ENCODE measurements at places on chromosomes 13 and 19.

DNA sequence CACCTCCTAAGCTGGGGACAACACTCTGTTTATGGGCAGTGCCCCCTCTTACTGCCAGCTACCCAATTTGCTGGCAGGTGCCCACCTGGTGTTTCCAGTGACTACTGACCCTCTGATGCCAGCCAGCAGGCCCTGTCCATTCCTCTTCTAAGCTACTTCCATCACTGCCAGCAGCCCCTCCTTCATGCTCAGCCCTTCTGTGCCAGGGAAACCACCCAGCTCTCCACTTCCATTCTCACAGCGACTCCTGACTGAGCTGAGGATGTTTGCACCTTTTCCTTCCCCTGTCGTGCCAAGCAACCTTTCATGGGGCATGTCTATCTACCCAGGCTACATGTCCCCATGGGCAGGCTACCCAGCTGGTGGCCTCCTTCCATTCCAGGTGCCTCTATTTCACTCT is 24.0 kb upstream of the ZNF492 start:
- no peak for DNase-seq

- DNase-seq = peak; percentile 18
Measured at GRCh38 chr13:48402325-48402932, 10.5 kb downstream of the LPAR6 start.

- DNase-seq = no peak
Measured at GRCh38 chr13:70310396-70311119, 202.3 kb upstream of the KLHL1 start.

DNA sequence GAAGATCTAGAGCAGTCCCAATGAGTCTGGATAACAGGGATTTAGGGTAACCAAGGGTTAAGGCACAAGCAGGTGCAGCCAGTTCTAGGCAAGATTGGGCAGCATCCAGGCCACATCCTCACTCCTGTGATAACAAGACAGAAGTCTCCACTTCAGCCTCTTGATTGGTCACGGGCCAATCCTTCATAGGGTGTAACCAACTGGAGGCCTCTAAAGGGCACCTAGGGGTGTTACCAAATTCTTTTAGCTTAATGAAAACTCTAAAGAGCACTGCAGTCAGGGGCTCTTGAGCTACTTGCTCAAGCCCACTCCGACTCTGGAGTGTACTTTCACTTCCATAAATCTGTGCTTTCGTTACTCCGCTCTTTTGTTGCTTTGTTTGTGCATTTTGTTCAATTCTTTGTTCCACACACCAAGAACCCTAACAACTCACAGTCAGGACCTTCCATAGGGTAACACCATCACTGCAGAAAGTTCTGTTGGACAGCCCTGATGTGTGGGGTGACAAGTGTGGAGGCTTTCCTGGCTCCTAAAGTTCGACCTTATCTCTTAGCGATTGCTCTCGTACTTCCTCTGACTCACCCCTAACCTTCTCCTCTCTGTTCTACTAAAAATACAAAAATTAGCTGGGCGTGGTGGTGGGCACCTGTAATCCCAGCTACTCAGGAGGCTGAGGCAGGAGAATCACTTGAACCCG is 36.1 kb downstream of the ZSWIM9 start:
- DNase-seq = no peak

DNA sequence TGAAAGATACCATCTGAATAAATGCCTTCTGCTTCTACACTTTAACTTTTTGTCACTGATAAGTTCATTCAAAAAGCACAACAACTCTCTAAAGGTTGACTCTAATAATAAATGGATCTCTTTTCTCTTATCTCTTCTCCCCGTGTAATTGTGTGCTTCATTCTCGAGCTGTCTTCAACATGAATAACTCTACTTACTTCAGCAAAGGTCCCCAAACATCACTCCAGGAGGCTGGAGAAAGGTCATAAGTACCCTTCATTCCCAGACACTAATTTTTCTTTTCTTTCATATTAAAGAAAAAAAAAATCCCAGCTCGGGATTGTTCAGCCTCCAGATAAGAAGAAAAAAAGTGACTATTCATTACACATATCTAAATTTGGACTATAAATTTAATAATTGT is 222.2 kb downstream of the FOXO1 start:
- no peak for DNase-seq

DNA sequence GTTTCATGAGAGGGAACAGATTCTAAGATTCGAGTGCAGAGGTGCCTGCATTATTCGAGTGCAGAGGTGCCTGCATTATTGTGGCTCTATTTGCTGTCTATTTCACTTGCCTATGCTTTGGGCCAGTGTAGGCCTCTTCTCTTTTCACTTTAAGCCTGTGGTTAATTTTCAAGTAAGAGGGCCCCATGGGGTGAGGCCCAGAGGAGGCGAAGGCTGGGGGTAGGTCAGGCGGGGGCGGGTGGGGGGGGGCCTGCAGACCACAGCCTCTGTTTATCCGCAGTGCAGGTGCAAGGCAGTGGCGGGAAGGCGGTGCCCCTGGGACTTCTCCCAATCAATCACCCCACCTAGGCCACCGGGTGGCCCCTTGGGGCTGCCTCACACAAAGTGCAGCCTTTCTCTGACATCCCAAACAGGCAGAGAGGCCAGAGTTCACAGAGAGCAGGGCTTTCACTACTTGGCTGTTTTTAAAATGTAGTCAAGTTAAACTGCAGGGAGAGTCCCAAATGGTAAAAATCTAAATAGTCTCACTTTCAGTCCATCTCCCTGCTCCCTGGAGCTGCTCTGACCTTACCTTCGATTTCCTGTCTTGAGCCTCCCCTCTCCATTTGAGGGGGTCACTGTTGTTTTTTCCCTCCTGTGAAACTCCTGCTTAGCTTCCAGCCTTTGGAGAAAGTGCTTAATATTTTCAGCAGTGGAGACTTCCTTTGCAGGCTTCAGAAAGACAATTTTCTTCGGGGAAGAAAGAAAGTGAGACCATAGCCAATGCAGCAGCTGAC is 249.0 kb downstream of the DLEU7 start:
- DNase-seq = peak; percentile 98

DNA sequence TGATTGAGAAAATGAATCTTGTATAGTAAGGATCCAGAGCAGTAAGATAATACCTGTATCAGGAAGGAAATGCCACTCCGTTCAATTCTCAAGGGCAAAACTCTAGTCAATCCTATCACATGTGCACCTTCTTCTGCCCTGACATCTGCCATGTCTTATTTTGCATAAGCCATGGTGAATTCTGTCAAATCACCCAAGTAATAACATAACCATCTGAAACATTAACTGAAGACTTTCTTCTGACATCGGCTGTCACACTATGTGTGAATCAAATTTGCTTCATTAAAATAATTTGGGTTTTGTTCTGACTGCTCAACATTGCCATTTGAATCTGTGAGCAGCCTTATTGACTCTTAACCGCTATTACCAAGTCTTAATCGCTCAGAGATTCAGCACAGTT is 91.2 kb downstream of the PCDH9 start:
- no peak for DNase-seq

All from DND-41 (cell line).